WTC11 (cell line): ENCODE measurements at places on chromosomes 7 and 10. TPM values are rescaled to one million over a fixed set of nuclear protein-coding genes. Genes with fewer than 3 reads are reported as not detected.

GRCh38 chr10:12422189-12422588 lies 72.8 kb downstream of the CAMK1D start:
- H3K36me3 ChIP-seq = no peaks in the 10 kb centered on the region
- H3K4me3 ChIP-seq = no peak overlapping the region
- no peak overlapping the region; the same call in 1 of the 2 replicates for H3K27ac ChIP-seq
- H3K27me3 ChIP-seq = no peaks in the 10 kb centered on the region
- no peak for DNase-seq

GRCh38 chr7:100208911-100209408 lies 10.8 kb upstream of the PVRIG start:
- H3K4me1 ChIP-seq = peaks cover 7% of the 10 kb centered on the region; the same call in 1 of the 2 replicates
- no peak for DNase-seq
- no peak overlapping the region for H3K27ac ChIP-seq
- no peak overlapping the region for H3K4me3 ChIP-seq

Gene TAS2R41
- total RNA-seq = 0.31 to 0.44 TPM in 2 of 3 replicates, not detected in the other

- H3K27ac ChIP-seq = peak overlapping the region; percentile 66
- DNase-seq = no peak
- H3K27me3 ChIP-seq = no peaks in the 10 kb centered on the region
- H3K36me3 ChIP-seq = peaks cover 15% of the 10 kb centered on the region
- no peaks in the 10 kb centered on the region for H3K4me1 ChIP-seq
- H3K4me3 ChIP-seq = no peak overlapping the region
These were observed 62.0 kb downstream of the PHF14 start for GRCh38 chr7:11035661-11036060.

- DNase-seq = peak; percentile 53
- no peaks in the 10 kb centered on the region for H3K27me3 ChIP-seq
- no peak overlapping the region for H3K4me3 ChIP-seq
- peaks cover 2% of the 10 kb centered on the region; the same call in 1 of the 2 replicates for H3K4me1 ChIP-seq
- no peak overlapping the region for H3K27ac ChIP-seq
These were observed 1002.9 kb upstream of the KCND2 start for GRCh38 chr7:119270045-119270464.

DNA sequence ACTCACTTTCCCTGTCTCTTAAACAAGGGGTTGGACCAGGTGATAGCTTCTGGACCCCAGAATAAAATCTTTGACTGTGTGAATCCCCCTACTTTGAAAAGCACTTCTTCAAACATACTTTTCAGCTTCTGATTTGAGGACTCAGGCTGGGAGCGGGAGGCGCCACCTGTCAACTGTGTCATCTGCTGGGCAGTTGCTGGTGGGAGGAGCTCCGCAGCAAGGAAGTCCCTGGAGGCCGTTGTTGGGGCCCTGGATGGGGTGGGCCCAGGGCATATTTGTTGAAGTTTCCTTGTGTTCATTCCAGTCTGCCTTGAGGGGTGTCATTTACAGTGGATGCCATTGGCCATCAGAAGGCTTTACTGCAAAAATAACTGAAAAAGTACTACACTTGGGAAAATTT lies 197.7 kb downstream of the CCDC3 start:
- no peaks in the 10 kb centered on the region for H3K36me3 ChIP-seq
- no peak for DNase-seq
- peaks cover 18% of the 10 kb centered on the region for H3K4me1 ChIP-seq
- no peak overlapping the region for H3K4me3 ChIP-seq
- no peak overlapping the region for H3K27ac ChIP-seq

- no peaks in the 10 kb centered on the region for H3K27me3 ChIP-seq
- peaks cover 7% of the 10 kb centered on the region for H3K4me1 ChIP-seq
- peaks cover 2% of the 10 kb centered on the region; the same call in 1 of the 2 replicates for H3K36me3 ChIP-seq
- no peak for DNase-seq
These were observed 69.3 kb downstream of the GLI3 start for GRCh38 chr7:42167631-42168236.

Gene MEIG1
- not detected in 3 replicates for total RNA-seq

DNA sequence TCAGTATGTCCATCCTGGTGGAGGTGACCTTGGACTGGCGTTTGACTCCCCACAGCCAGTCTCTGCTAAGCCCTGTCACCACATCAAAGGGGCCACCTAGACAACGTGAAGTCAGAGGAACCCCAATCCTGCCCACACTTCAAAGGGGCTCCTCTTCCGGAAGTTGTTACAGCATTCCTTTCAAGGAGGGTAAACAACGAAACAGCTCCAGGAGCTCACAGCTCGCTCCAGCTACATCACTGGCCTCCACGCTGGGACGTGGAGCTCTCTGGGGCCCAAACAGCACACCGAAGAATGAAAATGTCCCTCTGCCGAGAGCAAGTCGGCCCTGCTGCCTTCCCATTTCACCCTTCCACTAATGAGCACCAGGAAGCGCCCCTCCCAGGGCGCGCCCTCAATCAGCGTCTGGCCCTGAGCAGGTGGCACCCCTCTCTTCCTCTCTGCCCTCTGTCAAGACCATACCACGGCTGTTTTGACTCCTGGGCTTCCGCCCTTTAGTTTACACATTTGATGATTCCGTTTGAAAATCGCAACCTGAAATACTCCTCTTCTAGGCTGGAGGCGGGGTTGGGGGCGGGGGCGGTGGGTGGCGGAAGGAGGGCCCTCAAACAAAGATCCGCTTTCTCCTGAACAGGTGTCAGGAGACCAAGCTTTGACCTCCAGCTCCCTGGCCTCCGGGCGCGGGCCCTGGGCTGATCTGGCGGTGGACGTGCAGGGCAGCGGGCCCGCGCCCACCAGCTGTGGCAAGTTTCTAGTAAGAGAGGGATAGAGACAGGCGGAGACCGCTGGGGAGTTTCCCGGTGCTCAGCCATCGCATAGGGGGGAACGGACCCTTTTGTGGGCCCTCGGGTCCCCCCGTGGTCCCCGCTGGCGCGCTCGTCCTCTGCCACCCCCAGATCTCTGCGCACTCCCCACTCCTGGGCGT lies 53.1 kb upstream of the KDM7A start:
- H3K36me3 ChIP-seq = no peaks in the 10 kb centered on the region
- H3K4me1 ChIP-seq = peaks cover 21% of the 10 kb centered on the region
- H3K27me3 ChIP-seq = peaks cover 6% of the 10 kb centered on the region; the same call in 1 of the 2 replicates
- peak; percentile 65 for DNase-seq
- peak overlapping the region; percentile 68 for H3K27ac ChIP-seq

GRCh38 chr7:99129001-99129400 lies 14.9 kb downstream of the SMURF1 start:
- no peak overlapping the region for H3K27ac ChIP-seq
- no peak for DNase-seq
- H3K27me3 ChIP-seq = no peaks in the 10 kb centered on the region
- H3K4me3 ChIP-seq = no peak overlapping the region
- peaks cover 31% of the 10 kb centered on the region for H3K4me1 ChIP-seq
- H3K36me3 ChIP-seq = no peaks in the 10 kb centered on the region

Gene LEP
- not detected in 3 replicates for total RNA-seq

- peaks cover 5% of the 10 kb centered on the region; the same call in 1 of the 2 replicates for H3K4me1 ChIP-seq
- H3K27ac ChIP-seq = no peak overlapping the region
- H3K27me3 ChIP-seq = no peaks in the 10 kb centered on the region
These were observed 350.9 kb downstream of the TNS3 start for GRCh38 chr7:47231032-47231431.

DNA sequence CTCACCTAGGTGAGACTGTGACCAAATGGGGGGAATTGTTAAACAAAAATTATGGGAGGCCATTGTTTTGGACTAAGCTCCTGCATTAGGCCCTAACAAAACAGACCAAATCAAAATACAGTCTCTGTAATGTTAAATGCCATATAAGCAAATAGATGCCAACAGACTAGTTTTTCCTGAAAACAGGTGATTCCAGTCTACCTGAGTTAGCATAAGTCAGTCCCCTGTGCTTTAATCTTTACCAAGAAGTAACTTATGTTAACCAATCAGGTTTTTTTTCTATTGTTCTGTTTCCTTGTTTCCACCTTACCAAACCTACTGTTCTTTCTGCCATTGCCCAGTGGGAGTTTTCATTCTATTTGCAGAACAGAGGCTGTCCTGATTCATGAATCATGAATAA lies 48.0 kb downstream of the PDZD8 start:
- peaks cover 16% of the 10 kb centered on the region for H3K36me3 ChIP-seq
- DNase-seq = no peak
